Activated naive CD4-positive, alpha-beta T cell (primary cell): ENCODE measurements at places on chromosomes 7 and 10.

DNA sequence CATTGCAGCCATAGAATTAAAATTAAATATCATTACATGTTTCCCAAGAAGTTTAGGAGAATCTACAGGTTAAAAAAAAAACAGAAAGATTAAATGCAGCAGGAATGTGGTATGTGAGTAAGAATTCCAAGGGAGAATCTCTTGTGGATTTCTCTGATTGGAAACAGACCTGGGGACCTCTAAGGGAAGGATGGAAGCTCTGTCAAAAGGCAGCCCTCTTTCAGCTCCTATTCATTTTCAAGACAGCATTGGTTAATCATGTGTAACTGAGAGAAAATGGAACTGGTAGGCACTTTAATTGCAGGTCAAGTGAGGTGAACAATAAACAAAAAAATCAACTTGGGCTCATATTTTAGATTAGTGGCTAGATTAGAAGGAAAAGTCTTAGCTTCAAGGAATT lies 81.4 kb upstream of the MTPN start:
- no peak for DNase-seq

GRCh38 chr10:96714031-96714590 lies 6.2 kb downstream of the PIK3AP1 start:
- no peak for DNase-seq

GRCh38 chr10:19579761-19580545 lies 236.3 kb upstream of the PLXDC2 start:
- DNase-seq: no peak

GRCh38 chr7:28643584-28644340 lies 231.4 kb downstream of the CREB5 start:
- DNase-seq: no peak

GRCh38 chr10:78925800-78926319 lies 142.9 kb upstream of the ZMIZ1 start:
- no peak for DNase-seq

DNA sequence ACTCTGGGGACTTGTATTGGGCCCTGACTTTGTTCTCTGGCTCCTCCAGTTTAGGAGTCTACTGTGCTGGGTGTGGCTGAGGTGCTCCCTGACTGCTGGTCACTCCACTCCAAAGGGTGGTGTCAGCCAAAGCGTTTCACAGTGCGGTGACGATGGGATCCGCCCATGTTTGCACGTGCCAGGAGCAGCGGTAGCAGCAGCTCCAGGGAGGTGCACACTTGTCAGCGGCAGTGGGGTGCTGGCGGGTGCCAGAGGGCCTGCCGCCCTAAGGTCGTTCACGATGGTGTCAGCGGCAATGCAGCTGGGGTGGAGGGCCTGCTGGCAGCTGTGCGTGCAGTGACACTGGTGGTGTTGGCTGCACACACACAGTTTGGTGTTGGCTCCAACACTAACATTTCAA lies 268.5 kb upstream of the AKR1E2 start:
- DNase-seq: no peak

DNA sequence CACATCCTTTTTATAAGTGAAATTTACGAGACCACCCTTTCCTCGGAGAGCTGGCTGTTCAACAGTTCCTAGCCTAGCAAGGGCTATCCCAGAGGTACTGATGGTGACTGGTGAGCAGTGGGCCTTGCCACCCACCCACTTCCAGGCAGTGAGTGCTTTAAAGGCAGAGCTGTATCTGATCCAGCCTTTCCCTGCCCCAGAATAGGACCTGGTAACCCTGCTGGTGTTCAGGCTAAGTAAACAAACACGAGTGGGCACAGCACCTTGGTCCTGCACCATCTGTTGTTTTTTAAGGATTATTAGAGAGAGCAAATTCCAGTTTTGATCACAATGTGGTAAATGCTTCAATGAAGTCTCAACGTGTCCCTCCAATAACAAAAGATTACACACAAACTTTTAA lies 75.7 kb downstream of the COBL start:
- no peak for DNase-seq

DNA sequence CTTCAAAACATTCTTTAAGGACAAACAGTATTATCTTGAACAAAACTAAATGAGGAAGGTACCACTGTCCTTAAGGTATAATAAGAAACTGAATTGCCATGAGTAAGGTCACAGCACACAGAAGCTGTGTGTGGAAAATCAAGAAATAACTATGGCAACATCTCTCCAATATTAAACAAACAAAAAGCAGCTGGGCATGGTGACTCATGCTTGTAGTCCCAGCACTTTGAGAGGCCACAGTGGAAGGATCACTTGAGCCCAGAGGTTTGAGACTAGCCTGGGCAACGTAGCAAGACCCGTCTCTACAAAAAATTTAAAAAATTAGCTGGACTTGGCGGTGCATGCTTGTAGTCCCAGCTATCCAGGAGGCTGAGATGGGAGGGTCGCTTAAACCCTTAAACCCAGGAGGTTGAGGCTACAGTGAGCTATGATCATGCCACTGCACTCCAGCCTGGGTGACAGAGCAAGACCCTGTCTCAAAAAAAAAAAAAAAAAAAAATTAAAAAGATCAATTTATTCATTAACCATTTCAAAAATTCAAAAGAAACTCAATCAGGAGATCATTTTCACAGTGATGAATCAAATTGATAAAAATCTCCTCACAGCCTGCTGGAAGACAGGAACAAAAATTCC lies 195.4 kb downstream of the SKIDA1 start:
- DNase-seq: no peak

GRCh38 chr10:89637113-89637512 lies 7.9 kb downstream of the PANK1 start:
- DNase-seq: no peak

DNA sequence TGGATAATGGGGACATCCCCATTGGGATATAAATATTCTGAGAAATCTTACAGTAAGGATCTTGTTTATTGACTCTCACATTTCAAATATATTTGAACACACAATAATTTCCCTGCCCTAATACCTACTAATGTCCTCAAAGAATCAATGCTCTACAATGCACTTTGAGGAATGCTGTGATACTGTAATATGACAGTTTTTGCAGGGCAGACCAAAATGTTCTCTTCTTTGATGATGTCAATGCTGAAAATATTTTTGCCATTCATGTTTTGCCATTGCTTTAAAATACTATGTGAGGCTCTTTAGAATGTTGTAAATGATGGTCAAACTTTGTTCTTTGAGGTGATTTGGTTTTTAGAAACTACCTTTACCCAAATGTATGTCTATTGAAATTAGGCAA lies 594.1 kb downstream of the INHBA start:
- DNase-seq: no peak

- DNase-seq: no peak
These were observed 12.5 kb upstream of the KEL start for GRCh38 chr7:142974626-142975025.

DNA sequence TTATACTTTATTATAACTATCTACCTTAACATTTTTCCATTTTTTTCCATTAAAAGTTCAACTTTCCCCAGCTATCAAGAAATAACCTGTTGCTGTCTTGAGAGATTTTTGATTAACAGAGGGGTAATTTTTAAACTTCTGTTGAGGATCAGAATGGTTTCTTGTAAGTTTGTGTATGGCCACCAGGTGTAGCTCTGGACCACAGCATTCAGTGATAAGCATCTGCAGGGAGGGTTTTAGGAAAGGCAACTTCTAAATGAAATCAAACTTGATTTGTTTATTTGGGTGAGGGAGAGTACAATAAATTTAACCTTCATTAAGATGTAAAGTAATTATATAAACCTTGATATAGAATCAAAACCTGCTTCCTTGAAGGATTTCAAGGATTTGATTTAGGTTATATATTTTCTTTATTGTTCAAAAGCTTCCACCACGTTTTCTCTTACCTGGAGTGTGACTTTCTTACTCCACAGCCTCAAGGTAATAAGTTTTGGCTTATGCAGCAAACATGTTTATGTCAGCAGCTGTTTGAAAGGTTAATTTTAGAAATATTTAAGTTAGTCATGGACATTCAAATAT lies 153.3 kb downstream of the STK31 start:
- DNase-seq: no peak

- DNase-seq: no peak
These were observed 660.2 kb upstream of the IGFBP3 start for GRCh38 chr7:46581268-46581667.

DNA sequence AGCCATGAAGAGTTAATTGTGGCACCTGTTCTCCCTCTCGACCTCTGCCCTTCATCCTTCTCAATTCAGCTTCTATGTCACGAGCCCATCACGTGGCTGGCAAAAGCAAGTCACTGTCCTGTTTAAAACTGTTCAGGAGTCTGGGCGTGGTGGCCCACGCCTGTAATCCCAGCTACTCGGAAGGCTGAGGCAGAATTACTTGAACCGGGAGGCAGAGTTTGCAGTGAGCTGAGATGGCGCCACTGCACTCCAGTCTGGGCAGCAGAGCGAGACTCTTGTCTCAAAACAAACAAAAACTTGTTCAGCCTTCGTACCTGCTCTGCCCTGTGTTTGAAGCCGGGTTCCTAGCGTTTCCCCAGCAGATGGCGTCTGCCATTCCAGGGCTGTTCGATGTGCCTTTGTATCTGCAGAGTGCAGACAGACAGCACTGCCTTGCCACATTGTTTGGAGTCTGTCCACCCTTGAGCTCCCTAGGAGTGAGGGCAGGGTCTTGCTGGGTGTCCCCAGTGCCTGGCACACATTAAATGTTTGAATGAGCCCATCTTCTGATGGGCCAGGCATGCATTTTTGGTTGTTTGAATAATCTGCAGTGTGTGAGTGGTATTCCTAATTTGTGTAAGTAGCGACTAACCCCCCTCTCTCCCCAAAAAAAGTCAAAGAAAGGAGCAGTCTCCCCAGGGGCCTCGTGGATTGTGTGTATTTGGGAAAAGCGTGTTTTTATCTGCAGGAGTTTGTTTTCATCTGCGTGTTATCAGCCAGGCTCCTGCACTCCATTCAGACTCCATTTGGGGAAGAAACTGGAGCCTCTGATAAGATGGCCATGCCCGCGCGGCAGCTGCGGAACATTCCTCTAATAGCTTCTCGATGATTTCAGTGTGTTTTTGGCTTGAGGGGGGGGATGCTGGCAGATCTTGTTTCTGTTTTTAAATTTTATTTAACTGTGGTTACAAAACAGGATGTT lies 61.2 kb downstream of the DNAJB6 start:
- no peak for DNase-seq

- no peak for DNase-seq
These were observed 69.5 kb upstream of the PODXL start for GRCh38 chr7:131625817-131626372.

DNA sequence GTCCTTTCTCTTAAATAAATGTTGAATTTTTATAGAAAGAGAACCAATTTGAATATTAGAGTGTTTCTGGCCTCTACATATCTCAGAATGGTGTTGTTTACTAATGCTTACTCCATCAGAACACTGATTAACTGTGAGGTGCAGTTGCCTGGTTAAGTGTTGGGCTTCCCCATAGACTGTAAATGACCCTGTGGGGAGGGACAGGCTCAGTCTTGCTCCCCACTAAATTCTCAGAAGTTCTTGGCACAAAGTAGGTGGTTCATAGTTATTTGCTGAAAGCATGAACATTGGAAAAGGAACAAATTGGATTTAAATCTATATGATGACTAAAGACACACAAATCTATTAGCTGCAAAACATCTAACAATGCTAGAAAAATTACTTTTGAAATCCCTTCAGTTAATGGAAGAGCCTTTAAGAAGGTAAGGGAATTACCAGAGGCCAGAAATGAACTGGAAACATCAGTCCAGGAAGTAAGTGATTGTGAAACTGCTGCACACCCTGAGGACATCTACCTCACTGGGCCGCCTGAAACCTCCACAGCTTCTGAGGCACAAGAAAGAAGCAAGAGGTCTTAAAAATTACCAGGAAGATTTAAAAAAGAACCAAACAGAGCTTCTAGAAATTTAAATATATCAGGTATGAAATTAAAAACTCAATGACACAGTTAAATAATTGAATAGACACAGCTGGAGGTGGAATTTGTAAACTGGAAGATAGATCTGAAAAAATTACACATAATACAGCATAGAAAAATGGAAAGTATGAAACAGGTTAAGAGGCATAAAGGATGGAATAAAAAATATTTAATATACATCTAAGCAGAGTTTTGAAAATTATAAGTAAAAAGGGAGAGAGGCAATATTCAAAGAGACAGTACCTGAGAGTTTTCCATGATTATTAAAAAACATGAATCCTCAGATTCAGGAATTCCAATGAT lies 17.8 kb upstream of the COMTD1 start:
- DNase-seq: no peak

DNA sequence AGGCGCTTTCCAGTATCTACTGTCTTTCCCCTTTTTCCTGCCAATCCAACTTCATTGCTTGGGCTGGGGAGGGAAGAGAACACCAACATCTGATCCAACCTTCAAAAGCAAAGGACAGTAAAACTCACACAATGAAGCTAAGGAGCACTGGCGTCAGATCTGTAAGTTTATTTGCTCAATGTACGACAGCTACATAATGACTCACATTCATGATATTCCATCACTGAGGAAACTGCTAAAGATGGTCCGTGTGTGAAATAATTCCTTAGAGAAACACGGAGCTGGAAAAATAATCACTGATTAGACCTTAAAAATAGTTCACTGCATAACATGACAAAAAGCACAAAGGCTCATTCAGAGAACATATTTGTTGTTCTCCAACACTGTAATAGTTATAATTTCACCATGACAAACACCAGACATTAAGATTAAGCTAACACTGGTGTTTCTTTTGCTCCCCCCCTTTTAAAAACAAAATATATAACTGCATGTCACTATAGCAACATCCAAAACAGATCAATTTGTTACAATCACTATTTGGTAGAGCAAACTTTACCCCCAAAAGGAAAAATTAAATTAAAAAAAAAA lies 24.3 kb downstream of the HSPB1 start:
- DNase-seq: no peak

GRCh38 chr7:7977774-7978173 lies 9.2 kb downstream of the GLCCI1 start:
- DNase-seq: no peak
